T-helper 2 cell (primary cell): ENCODE measurements at places on chromosomes 4 and X.

GRCh38 chrX:38732866-38733265, 68.4 kb upstream of the MID1IP1 start:
- no peak for DNase-seq

GRCh38 chrX:14529290-14529989, at the start of gene GLRA2:
TSS of gene GLRA2 (plus strand) at chrX:14529536. CDS start at chrX:14530058, 522 bp downstream.
- DNase-seq: no peak

DNA sequence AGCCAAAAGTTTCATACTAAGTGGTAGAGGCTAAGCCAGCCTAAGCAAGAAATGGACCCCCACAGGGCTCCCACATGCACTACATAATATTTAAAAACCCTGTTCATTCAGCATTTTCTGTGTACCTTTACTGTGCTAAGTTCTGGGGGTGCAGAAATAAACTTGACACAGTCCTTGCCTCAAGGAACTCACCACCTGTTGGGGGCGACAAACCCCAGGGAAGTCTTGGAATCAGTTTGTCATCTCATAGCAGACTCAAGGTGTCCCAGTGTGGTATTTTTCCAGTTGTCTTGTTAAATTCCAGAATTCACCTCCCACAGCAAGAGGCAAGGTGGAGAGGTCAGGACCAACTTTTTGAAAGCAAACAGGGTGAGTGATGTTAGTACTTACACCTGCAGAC, 43.1 kb downstream of the ATG4A start:
- DNase-seq: no peak

GRCh38 chr4:31791666-31792065, 1071.5 kb downstream of the PCDH7 start:
- DNase-seq: no peak
